Motor neuron (in vitro differentiated cells): ENCODE measurements at places on chromosomes 5 and 9.

DNA sequence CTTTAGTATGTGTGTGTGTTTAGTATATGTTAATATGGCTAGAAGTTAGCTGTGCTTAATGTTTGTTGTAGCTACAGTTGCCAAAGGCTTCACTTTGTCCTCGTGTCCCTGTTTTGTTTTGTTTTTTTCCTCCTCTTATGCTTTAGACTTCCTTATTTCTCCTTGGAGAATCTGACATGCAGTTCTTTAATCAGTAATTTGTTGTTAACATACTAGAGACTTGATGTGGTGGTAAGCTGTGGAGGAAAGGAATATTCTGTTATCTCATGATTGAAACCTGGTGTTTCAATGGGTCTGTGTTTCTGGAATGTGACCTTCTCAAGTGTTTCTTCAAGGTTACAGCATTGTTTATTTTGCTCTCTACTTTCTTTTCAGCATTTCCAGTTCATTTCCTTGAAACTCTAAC lies 515.6 kb upstream of the ST8SIA4 start:
- ATAC-seq, result no peak

- no peak for ATAC-seq
Observed at GRCh38 chr5:176887252-176887849, 11.8 kb downstream of the HK3 start.

- ATAC-seq, result no peak
Observed at GRCh38 chr9:11973011-11973410, 720.2 kb upstream of the TYRP1 start.

GRCh38 chr9:35615981-35616680 lies 2.1 kb downstream of the CD72 start:
- no peak for ATAC-seq

- no peak for ATAC-seq
Observed at GRCh38 chr5:121982146-121982892, 20.5 kb downstream of the SRFBP1 start.

- ATAC-seq, result no peak
Observed at GRCh38 chr9:7785813-7786212, 13.8 kb downstream of the DMAC1 start.

GRCh38 chr9:79143211-79143610 lies 428.6 kb upstream of the TLE4 start:
- ATAC-seq, result no peak

DNA sequence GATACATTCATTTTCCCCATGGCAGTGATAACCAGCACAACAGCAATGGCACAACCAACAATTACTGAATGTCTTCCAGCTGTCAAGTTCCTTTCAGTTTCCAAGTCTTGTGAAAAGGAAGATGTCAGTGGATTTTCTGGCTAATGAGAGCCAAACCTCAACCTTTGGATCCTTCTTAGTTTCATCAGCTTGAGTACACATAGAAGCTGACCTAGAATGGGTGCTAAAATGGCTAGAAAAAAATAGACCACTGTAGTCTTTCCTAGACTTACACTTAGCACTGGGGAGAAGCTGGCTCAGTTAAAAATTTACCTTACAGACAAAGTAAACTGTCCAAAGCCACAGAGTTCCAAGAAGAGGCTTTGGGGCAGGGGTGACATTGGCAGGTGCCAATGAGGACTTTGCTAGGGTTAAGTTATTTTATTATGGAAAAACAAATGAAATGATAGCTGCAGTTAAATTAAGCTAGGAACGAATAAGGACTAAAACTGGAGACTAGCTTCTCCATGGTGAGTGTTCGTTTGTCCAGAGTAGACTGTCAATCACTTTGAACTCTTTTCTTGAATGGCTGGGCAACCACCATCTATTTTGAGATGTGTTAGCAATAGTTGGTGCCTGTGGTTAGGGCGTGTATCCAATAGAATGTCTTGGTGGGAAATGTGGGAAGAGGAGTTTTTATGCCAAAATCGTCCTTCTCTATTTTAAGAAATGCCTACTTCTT lies 25.9 kb upstream of the TXN start:
- no peak for ATAC-seq

- ATAC-seq, result peak; percentile 93
Observed at GRCh38 chr5:125575891-125576505, 829.6 kb upstream of the ZNF608 start.

GRCh38 chr5:2577312-2578036 lies 174.0 kb downstream of the IRX2 start:
- no peak for ATAC-seq

GRCh38 chr5:181233801-181234454 lies 9.8 kb downstream of the RACK1 start:
- ATAC-seq, result peak; percentile 6

DNA sequence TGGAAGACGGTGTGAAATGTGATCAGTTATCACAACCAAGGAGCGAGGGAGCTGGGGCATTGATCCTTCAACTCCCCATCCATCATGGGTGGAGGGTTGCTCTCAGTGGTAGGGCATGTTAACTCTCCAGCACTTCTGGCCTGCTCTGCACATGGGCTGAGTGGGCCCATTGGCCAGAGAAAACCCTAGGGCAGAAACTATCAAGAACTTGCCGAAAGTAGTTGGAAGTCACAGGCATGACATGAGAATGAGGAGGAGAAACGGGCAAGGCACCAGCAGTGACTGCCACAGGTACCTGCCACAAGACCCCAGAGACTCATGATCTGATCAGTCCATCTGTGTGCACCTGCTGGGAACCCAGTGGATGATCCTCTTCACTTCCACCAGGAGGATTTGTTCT lies 50.9 kb upstream of the CXCL14 start:
- ATAC-seq, result no peak

- ATAC-seq, result no peak
Observed at GRCh38 chr5:5422819-5423515, 490 bp downstream of the ICE1 start.

DNA sequence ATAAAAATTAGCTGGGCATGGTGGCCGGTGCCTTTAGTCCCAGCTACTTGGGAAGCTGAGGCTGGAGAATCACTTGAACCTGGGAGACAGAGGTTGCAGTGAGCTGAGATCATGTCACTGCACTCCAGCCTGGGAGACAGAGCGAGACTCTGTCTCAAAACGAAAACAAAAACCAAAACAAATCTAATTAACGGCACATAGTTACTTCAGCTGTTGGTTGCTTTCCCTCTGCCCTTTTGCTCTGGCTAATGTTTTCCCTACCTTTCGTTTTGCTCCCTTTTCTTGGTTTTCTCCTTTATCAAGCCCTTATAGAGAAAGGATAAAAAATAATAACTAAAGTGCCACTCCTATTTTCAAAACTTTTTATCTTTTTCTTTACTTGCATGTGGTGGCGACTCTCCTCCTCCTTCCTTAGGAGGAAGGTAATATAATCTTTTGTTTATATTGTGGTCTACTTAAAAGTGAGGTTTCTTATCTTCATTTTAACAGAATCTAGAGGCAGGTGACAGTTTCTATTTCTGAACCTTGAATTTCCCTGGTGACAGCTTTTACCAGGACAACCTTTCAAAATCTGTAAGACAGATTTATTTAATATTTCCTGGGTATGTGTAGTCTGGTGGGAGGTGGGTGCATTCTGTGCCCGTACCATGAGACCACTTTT lies 125.4 kb downstream of the ARHGEF28 start:
- ATAC-seq, result no peak

- ATAC-seq, result no peak
Observed at GRCh38 chr5:97192580-97193354, 9.7 kb upstream of the RIOK2 start.

DNA sequence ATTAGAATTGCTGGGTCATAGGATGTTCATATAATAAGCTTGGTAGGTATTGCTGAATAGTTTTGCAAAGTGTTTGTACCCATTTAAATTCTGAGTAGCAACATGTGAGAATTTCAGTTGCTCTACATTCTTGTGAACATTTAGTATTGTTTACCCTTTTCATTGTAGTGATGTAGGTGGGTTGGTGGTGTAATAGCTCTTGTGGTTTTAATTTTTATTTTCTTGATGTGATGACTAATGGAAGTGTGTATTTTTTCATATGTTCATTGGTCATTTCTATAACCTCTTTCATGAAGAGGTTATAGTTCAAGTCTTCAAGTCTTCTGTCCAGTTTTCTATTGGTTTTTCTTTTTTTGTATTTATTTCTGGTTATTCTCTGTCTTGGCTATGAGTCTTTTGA lies 34.4 kb downstream of the RASA1 start:
- ATAC-seq, result no peak

DNA sequence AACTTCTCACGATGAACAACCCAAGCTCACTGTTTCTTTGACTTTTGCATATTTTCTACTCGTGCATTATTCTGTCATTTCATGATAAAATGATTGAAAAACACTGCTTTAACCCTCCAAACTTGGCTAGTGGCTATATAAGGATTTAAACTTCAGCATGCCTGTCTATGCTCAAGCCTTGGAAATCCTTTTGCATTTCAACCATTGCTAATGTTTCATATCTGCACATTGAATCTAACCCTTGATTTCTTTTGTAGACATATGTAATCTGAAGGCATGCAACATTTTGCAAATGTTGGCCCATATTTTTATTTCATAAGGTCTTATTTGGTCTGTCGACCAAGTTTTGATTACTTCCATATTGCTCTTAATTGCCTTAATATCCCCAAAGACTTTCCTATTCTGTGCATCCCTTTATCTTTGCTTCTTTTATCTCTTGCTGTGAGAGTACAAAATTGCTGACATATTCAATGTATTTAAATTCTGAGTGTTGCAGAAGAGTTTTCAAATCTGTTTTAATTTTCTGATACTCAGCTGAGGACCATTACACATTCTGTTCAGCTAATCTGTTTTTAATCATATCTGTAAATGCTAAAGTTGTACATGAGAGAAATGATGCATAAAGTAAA lies 403.7 kb upstream of the ZNF608 start:
- peak; percentile 90 for ATAC-seq

- ATAC-seq, result peak; percentile 85
Observed at GRCh38 chr5:54845567-54845941, 139.8 kb downstream of the ESM1 start.

DNA sequence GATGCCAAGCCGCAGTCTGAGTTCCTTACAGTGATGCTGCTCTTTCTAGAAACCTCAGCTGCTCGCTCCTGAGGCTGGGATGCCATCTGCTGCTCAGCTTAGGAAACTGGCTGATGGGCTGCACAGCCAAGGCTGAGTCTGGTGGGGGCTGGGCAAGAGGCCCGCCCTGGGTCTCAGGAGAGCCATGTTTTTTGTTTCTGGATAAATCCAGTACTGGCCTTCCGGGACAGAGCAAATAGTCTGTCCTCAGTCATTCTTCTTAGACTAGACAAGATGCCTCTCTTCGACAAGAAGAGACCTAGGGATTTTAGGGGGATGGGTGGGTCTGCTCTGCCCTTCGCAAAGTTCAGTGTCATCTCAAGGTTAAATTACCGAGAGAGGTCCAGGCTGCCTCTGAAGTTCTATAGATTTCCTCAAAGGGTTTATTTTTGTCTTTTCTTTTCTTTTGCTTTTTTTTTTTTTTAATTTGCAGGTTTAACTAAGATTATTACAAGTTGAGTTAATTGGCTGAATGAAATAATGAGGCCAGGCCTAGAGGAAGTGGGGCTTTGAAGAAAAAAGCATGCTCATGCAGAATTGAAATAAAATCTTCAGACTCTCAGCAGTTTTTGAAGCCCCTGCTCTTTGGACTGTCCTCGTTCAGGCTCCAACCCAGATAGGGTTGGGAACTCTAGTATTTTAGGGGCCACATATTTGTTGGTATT lies 30.6 kb upstream of the MATR3 start:
- ATAC-seq, result peak; percentile 100

DNA sequence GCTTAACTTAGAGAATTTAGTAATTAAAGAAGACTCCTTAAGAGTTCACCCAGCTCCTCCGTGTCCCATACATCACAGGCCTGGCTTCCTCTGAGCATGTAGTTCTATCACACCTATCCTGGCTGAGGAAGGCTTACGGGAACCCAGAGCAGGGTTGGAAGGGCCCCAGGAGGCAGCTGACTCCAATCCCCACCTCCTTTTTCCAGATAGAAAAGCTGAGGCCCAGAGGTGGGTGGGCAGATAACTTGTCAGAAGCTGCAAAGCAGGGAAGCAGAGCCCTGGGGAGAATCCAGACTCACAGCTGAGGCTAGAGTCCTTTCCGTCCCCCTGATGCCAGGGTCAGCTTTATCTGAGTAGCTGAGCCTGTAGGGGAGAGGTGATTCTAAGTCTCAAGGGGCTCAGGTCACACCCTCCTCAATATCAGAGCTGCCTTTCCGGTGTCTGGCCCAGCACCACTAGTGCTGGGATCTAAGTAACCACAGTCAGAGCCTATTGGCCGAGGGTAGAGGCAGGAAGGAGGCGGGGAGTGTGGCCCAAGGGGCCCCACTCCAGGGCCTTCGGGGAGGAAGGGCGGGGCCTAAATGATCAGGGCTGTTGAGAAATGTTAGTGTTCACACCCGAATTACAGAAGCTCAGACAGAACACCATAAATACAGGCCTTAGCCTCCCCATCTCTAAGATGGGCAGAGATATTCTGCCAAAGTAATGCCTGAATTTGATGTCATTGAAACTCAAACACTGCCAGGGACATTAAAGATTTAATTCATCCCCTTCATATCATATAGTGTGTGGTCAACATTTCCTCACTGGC lies 9.9 kb downstream of the CCDC69 start:
- peak; percentile 33 for ATAC-seq

DNA sequence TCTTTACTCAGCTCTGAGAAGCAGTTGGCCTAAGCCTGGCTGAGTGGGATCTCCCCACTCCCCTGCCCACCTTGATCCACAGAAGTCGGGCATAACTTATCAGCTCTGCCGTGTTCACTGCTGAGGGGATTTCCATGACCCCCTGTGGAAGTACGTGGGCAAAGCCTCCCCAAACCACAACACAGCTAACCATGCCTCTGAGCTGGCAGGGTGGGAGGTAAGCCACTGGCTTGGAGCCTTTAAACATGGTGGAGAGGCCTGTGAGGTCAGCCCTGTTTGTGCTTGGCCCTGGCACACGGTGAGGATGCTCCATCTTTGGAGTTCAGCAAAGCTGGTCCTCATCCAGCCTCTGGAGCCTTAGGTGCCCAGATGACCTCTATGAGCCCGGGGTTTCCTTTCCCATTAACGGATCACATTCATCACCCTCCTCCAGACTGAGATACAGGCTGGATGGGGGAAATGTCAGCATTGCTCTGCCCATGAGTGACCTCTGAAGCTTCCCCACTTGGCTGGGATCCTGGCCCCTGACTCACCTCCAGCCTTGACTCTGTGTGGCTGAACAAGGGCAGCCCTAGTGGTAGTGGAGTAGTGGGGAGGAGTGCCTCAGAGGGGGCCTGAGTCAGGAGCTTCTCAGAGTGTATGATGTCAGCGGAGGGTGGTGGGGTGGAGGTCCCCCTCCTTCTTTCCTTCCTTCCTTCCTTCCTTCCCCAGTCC lies 6.2 kb downstream of the PDLIM4 start:
- no peak for ATAC-seq

DNA sequence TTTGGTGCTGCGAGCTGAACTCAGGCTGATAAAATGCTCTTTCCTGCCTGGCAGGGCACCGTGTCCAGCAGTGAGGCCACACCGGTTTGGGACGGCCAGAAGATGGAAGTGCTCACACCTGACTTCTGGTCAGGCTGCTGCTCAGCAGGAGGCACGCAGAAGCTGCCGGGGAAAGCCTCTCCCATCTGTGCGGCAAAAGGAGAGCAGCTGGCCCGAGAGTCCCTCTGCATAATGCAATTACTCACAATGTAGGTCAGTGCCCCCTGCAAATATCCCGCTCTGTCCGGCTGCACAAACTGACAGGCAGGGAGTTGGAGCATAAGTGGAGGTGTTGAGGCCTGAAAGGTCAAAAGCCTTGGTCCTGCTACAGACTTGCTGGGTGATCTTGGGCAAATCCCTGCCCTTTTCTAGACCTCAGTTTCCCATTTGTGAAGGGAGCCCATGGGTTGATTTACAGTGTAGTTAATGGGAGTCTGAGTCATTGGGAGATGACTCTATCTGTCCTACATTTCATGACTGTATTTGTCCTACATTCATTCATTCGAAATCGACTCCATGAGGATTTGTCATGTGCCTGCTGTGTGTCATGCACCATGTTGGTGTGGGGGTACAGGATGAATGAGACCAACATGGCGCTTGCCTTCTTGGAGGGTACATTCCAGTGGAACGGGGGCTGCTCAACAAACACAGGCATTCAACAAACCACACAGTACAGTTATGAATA lies 61.8 kb upstream of the TBC1D2 start:
- ATAC-seq, result peak; percentile 17
